ENCODE measurements at places on chromosomes 3 and 15. TPM values are rescaled to one million over a fixed set of nuclear protein-coding genes. Genes with fewer than 3 reads are reported as not detected.

Gene MUC20
- 8.7 TPM for total RNA-seq

Gene SPATA12
- not detected for total RNA-seq

Gene GHSR
- total RNA-seq, result not detected

Gene CLPX
- 60.8 TPM for total RNA-seq

Gene TMEM207
- not detected for total RNA-seq

DNA sequence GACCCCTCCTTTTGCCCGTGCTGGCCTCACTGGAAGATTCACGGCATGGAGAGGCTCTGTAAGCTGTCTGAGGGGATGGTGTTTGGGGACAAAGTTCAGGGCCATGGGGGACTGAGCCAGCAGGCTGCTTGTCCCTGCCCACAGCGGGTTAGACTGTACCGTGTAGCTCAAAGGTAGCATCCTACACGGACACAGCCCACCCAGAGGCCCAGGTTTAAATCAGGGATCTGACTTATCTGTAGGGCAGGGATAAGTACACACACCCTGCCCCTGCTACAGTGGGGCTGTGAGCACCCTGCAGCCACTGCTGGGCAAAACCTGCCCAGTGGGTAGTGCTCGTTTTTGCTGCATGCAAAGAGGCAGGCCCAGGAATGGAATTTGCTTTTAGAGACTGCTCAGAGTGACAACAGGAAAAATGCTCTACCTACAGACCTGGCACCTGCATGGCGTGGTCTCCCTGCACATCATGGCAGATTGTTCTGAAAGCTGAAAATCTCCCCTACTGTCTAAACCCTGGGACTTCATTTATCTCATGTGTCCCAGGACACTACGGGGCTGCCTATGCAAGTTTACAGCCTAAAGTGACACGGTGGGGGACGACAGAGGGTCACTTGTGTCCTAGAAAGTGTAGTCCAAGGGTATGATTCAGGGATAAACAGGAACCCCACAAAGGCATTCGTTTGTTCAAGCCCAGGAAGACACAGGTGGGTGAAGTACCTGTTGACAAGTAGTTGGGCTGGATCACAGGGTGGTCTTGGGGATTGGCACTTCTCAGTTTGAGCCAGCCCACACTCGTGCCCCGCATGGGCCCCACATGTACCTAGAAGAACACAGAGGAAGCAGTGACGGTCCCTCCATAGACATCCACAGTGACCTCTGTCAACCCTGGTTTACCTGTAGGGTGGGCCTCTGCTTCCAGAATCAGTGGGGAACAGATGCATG lies 27.7 kb downstream of the CHDH start:
- DNase-seq, result no peak

DNA sequence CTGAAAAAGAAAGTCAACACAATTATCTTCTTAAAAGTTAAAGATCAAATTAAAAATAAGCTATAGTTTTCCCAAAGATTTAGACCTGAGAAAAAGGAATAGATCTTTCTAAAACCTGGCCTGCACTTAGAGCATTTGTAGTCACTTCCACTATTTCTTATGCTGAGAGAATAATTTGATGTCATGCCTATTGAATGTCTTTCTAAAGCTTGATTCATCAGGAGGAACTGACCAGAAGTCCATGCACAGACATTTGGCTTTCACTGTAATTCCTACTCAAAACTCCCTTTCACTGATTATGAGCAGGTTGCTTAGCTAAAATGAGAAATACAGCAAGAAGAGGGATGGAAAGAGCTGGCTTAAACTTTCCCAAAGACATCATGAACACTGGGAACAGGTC lies 4.3 kb downstream of the GREM1 start:
- DNase-seq, result no peak

GRCh38 chr3:147656023-147656422 lies 246.9 kb downstream of the ZIC1 start:
- DNase-seq, result no peak

GRCh38 chr15:39331584-39331983 lies 249.3 kb upstream of the THBS1 start:
- no peak for DNase-seq

- no peak for DNase-seq
These were observed 7.3 kb downstream of the LINGO1 start for GRCh38 chr15:77625376-77625775.

DNA sequence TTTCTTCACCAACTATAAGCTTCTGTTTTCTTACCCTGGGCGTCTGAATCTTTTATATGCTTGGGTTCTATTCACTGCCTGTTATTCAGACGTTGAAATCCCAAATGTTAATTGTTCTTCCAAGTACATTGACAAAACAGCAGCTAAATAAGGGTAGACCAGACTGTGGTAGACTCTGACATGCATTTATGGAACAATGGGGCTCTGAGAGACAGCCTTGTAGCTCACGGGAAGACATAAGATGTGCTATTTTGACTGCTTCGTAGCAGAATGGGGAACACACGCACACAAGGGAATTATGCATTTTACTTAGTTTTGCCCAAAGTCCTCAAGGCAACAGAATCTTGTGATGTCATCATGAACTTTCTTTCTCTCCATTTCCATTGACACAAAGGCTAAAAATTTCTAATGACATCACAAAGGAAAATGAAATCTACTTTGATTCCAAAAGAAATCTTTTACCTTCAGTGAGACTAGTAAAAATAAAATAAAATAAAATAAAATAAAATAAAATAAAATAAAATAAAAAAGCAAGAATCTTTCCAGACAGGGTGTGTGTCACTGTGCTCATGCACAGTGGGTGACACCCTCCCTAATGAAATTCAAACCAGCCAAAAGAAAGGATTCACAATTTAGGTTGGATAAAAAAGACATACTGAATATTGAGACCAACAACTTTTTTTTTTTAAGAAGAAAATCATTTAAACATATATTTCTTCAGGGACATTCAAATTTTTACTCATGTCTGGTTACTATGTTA lies 346.6 kb downstream of the ZBTB20 start:
- no peak for DNase-seq

All from mesothelial cell of epicardium (in vitro differentiated cells).